KG1 (cell line): ENCODE measurements at places on chromosomes 11 and 22.

DNA sequence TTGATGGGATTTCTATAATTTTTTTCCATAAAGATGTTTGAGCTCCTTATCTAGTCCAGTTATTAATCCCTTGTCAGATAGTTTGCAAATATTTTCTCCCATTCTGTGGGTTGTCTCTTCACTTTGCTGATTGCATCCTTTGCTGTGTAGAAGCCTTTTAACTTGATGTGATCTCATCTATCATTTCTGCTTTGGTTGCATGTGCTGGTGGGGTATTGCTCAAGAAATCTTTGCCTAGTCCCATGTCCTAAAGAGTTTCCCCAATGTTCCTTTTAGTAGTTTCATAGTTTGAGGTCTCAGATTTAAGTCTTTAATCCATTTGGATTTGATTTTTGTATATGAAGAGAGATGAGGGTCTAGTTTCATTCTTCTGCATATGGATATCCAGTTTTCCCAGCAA lies 1.7 kb upstream of the IL2RB start:
- DNase-seq = no peak

- DNase-seq = no peak
These were observed 42.5 kb downstream of the CABIN1 start for GRCh38 chr22:24053481-24054226.

DNA sequence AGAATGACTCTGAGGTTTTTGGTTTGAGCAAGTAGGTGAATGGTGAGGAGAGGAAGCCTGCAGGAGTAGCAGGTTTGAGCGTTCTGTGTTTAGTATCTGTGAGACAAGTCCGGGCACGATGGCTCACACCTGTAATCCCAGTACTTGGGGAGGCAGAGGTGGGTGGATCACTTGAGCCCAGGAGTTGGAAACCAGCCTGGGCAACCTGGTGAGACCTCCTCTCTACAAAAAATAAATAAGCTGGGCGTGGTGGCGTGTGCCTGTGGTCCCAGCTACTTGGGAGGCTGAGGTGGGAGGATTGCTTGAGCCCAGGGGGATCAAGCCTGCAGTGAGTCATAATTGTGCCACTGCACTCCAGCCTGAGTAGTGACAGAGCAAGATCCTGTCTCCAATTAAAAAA lies 9.7 kb upstream of the CENATAC start:
- DNase-seq = no peak

GRCh38 chr11:118224511-118225188 lies at the start of gene JAML:
TSS of gene JAML (minus strand) at chr11:118225011. CDS start at chr11:118214866, 10,145 bp downstream.
- no peak for DNase-seq

GRCh38 chr11:103959279-103959942 lies 77.0 kb upstream of the DDI1 start:
- no peak for DNase-seq

DNA sequence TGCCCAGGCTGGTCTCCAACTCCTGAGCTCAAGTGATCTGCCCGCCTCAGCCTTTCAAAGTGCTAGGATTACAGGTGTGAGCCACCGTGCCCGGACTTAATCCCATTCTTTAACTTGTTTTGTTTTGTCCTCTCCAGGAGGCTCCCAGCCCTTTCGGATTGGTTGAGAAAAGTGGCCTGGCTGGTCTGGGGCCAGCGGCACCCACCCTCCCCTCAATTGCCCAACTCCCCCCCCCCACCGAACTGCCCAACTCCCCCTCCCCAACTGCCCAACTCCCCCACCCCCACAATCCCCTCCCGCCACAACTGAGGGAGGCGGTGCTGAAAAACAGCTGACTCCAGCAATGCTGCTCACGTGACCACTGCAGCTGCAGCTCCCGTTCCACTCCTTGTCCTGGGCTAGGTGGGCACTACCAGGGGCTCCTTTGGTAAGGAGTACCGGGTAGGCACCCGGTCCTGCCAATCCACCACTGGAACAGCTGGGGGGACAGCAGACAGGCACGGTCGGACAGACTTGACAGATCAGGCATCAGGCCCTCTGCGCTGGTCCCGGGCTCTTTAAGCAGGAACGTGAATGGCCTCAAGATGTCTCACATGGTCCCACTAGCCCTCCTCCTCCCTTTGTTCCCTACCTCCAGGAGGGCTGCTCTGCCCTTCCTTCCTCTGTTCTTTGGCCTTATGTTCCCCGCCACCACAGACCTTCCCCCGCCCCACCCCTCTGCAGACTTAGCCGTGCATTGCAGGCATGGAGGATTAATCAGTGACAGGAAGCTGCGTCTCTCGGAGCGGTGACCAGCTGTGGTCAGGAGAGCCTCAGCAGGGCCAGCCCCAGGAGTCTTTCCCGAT lies at the start of gene TCN2:
TSS of gene TCN2 (plus strand) at position 720 of the 845 bp plus-strand sequence. CDS start 158 bp downstream, outside the sequence.
- no peak for DNase-seq

GRCh38 chr11:130118165-130118564 lies 41.4 kb upstream of the ST14 start:
- DNase-seq = no peak

DNA sequence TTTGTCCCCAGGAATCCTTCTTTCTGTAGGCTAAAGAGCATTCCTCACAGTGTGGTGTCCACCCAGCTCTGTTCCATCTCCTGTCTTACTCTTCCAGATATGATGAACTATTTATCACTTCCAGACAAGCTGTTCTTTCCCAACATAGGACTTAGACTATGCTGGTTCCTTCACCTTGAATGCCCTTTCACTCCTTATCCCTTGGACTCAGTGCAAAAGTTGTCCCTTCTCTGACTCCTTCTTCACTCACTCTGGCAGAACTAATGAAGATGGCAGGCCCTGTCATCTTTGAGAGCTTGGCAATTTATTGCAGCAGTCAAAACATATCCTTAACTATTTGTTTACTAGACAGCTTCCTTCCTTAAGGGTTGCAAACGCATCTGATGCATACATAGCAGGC lies 3.5 kb upstream of the OSBP2 start:
- DNase-seq = no peak

DNA sequence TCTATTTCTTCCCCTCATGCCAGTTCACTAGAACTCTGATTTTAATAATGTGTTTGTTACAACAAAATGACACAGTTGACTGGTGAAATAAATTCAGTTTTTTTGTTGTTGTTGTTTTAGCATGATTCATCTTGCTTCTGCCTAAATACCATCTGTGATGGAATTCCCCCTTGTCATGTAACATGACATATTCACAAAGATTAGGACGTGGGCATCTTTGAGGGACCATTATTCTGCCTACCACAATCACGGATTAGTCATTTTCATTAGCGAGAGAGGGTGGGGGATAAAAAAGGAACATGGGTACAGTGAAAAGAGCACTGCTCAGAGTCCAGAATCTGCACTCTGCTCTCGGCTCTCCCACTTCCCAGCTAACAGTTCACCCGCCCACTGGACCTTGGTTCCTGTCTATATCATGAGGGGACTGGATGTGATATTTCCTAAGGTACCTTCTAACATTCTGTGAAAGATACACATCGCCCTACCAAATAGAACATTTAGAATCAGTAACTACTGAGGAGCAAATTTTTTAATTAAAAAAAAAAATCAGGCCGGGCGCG lies 11.3 kb downstream of the HTATIP2 start:
- DNase-seq = no peak
